HFFc6 (cell line): ENCODE measurements at places on chromosomes 5 and 9.

DNA sequence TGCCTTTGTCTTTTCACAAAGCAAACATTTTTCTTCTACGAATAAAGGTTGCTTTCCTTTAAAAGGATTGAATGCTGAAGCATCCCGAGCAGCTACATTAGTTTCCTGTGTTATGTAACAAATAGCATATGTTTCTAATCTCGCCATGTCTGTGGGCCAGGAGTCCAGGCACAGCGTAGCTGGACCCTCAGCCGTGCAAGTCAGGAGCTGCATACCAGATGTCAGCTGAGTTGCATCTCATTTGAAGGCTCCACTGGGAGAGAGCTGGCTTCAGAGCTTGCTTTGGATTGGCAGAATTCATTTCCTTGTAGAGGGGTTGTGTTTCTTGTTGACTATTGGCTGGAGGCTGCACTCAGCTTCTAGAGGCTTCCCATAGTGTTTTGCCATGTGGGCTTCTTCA is 16.0 kb upstream of the GOLPH3 start:
- no peak for DNase-seq

- no peak for DNase-seq
Measured at GRCh38 chr9:137317021-137317717, 15.1 kb upstream of the NRARP start.

GRCh38 chr5:94699562-94699961 is 81.1 kb downstream of the SLF1 start:
- no peak for DNase-seq

DNA sequence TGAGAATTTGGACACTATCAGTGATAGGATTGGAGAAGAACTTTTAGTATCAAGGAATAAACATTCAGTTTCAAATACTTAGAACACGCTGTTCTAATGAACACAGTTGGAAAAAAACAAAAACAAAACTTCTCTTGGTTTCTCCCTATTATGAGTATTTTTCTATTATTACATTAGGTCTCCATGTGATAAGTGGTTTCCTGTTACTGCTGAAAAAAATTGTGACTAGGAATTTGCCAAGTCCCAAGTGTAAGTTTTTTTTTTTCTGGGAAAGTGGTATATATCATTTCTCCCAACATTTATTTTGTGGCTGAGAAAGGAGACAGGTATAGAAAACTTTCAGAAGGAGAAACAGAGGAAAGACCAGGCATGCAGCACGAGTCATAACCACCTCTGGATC is 41.1 kb downstream of the PCSK1 start:
- DNase-seq, result no peak

DNA sequence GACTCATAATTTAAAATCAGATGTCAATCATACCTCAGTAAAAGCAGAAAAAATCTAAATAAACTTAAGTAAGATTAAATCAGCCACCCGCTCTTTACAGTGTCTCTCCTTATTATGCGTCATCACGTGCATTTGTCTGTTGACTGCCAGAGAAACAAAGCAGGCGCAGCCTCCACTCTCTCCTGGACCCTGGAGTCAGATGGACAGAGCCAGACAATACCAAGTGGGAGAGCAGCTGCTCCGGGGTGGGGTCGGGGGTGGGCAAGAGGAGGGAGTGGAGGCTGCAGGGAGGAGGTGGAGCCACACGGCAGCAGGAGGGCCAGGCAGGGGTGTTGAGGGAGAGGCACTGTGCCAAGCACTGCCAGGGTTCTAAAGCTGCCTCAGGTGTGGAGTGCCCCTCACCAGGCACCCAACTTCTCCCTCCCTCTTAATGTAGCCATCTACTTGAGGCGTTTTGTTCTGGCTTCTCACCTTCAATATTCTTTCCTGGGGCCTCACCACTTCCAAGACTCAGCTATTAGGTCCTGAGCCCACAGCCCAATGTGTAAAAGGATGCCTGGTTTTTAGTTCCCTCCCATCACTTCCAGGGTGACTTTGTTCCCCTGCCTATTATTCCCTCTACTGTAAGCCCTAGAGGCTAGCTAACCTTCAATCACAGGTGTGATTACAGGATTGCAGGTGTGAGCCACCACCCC is 96.3 kb downstream of the GLDC start:
- DNase-seq, result no peak

DNA sequence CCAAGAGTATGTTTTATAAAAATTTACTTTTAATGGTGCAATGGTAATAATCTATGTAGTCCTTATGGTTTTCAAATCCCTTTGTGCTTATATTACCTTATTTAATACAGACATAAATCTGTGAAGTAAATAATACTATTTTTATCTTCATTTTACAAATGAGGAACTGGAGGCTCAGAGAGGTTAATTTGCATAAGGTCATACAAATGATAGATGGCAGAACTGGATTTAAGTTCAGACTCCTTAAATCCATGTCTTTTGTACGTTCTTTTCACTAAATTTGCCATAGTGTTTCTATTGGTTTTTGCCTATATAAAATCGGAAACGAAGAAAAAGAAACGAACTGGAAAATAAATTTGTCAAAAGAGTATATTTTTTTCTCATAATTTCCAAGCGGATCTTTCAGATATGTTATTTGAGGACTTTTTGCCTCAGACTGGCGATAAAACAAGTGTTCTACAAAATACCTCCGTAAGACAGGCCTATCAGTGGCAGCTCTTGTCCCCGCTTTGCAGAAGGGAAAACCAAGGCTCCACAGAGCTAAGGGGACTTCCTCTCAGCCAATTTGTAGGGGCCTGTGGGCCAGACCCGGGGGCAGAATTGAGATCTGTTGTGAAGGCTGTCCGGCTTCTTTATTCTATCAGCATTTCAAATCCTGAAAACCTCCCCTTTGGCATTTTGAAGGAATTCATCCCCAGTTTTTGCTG is 1.1 kb upstream of the TNFAIP8 start:
- no peak for DNase-seq

GRCh38 chr5:17147170-17147569 is 70.3 kb upstream of the BASP1 start:
- DNase-seq, result no peak

DNA sequence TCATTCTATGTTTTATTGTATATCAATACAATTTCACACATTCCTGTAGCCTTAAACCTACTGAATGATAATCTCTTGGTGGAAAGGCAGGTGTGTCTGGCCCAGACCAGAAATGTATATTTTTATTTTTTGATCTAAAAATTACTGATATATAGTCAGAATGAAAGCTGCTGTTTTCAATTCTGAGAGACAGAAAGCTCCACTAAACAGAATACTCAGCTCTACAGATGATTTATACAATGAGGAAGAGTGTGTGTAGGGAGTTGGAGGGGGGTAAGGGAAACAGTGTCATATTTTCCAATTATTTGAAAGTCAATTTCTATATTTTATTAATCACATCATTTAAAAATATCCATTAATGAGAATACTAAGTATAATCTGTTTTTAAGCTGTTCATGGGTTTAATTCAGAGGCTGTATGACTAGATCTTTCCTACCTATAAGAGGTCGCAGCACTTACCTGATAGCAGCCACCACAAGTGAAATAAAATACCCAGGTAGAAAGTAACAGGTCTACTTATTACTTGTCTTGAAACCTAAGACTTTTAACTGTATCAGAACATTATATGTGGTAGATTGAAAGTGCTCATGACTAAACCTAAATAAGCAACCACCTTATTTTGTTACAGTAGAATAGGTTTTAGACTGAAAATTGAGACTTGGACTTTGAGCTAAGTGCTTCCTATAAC is 183.4 kb downstream of the TMC1 start:
- no peak for DNase-seq

- peak; percentile 94 for DNase-seq
Measured at GRCh38 chr5:17118631-17119030, 98.8 kb upstream of the BASP1 start.

GRCh38 chr9:94903961-94904421 is 177.5 kb downstream of the AOPEP start:
- DNase-seq, result peak; percentile 81

GRCh38 chr5:118146824-118147223 is 841.5 kb downstream of the DTWD2 start:
- DNase-seq, result no peak

DNA sequence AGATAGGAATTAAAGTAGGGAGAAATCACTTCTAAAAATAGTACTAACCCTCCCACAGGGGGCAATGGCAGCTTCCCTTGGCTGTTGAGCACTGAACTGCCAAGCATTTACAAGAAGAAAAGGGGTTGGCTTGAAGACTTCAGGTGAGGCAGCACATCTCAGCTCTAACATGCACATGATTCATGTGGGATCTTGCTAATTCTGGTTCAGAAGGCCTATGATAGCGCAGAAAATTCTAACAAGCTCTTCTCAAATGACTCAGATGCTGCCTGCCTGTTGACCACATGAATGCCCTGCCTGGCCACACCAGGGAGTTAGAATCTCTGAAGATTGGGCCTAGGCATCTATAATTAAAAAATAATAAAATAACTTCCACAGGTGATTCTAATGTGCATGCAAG is 22.6 kb downstream of the CD180 start:
- peak; percentile 6 for DNase-seq

GRCh38 chr5:157130925-157131324 is 11.7 kb downstream of the MED7 start:
- DNase-seq, result no peak

- no peak for DNase-seq
Measured at GRCh38 chr5:98940581-98940980, 11.8 kb upstream of the CHD1 start.

DNA sequence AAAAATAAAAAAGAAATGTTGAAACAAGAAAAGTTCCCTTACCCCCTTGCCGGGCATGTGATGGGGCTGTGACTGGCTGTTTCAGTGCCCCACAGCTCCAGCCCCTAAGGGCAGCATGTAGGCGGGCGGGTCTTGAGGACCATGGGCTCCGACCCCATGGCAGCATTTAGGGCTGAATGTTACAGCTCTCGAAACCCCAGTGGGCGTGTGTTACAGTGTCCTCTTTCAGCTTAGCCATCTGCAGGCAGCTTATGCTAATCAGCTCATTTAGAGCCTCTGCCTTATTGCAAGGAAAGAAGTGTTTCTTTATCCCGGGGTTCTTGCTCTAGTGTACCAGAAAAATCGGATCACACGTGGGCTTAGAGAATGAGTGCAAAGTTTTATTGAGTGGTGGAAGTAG is 497.4 kb upstream of the CYLC2 start:
- DNase-seq, result no peak

GRCh38 chr5:127306647-127307046 is 16.1 kb downstream of the MEGF10 start:
- DNase-seq, result no peak

GRCh38 chr5:150765799-150766169 is 7.0 kb upstream of the DCTN4 start:
- DNase-seq, result no peak
